NCI-H1417 treated with DMSO at 0.1 percent for 48 hours (cell line): ENCODE measurements at places on chromosomes 13 and 19.

DNA sequence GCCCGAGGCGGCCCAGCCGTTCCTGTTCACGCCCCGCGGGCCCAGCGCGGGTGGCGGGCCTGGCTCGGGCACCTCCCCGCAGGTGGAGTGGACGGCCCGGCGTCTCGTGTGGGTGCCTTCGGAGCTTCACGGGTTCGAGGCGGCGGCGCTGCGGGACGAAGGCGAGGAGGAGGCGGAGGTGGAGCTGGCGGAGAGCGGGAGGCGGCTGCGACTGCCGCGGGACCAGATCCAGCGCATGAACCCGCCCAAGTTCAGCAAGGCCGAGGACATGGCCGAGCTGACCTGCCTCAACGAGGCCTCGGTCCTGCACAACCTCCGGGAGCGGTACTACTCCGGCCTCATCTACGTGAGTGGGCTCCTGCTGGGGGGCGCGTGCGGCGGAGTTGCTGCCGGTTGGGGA is 7.0 kb downstream of the MYH14 start:
- DNase-seq, result no peak

- no peak for DNase-seq
Measured at GRCh38 chr19:50036908-50037307, 11.1 kb downstream of the ZNF473 start.

GRCh38 chr19:42568006-42568405 is 26.7 kb downstream of the CEACAM8 start:
- no peak for DNase-seq

DNA sequence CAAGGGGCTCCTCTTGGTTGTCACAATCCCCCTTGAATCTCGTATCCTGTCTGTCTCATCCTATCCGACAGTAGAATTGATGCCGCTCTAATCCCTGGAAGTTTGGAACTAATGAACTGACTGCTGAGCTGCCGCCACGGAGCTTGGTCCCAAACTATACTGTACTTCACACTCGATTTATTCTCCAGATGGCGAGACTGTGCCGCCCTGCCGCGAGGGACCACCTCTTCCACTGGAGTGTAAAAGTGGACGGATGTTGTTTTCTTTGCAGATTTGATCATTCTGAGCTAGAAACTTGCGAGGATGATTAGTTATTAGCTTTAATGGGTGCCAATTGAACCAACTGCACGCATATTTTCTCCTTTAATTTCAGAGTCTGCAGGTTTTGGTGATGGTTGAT is 117.2 kb downstream of the ZIC5 start:
- DNase-seq, result no peak

DNA sequence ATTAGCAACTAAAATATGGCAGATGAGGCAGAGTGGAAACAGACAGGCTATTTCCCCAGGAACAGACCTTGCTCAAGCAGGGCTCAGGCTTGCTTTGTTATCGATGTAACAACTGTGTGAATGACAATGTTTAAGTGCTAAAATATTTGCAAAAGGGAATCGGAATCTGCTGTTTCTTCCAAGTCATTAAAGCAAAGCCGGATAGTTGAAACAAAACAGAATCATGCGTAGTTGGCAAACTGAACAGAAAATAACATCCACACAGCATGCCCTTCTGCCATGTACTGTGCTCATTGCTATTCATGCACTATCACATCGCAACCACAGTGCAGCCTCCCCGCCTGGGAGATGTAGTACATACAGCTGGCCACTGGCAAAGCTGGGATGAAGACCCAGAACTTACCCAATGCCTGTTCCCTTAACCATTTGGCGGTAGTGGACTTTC is 799.1 kb downstream of the DIAPH3 start:
- no peak for DNase-seq

DNA sequence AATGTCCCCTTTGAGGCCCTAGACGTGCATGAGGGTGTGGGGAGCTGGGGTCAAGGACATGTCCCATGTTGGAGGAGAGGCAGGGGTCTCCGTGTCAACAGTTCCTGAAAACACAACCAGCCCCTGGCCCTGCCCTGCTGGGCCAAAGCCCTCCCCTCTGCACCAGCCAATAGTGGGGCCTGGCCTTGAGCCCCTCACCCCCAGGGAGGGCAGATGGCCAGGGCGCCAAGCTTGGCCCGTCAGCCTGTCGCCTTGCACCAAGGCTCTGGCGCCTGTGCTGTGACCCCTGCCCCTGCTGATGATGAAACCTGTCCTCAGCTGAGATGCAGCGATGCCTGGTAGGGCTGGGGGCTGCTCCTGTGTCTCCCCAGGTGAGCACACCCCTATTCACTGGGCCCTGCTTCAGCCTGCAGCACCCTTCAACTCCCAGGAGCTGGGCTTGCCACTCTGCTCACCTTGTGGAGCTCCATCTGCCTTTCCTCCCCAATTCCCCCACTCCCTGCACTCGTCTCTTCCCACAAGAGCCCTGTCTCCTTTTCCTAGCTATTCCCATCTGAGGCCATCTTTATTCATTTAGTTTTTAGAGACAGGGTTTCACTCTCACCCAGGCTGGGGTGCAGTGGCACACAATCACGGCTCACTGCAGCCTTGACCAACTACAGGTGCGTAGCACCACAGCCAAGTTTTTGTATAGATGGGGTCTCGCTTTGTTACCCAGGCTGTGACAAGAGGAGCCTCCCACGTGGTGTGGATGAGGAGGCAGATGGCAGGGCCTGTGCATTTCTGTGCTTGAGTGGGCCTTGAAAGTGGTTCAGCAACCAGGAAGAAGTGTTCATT is 2.1 kb upstream of the HAMP start:
- no peak for DNase-seq

DNA sequence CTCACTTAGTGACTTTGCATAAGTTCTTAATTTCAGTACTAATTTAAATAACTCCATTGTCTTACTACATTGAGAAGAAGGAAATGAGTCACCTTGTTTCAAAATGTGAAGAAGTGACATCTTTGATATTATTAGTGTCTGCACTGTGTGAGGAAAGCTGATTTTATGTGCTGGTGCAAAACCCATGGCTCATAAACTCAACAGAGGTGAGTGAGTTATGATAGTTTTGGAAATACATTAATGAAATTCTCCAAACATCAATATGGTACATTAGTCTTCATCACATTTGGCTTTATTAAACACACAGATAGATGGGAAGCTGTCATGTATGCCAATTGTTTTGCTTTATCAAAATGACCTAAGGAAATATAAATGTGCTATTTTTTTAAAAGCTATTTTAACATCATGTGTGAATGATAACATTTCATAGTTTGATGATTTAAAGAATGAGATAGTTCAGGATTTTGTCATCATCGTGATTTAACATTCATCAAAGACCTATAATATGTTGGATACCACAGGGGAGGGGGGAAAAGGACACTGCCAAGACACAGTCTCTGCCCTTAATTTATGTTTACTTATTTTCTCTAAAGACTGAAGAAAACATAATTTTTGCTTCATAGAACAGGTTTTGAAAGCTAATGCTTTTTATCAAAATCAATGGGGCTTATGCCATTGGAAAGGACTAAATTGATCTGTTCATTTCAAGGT is 902.3 kb upstream of the SLITRK1 start:
- no peak for DNase-seq

DNA sequence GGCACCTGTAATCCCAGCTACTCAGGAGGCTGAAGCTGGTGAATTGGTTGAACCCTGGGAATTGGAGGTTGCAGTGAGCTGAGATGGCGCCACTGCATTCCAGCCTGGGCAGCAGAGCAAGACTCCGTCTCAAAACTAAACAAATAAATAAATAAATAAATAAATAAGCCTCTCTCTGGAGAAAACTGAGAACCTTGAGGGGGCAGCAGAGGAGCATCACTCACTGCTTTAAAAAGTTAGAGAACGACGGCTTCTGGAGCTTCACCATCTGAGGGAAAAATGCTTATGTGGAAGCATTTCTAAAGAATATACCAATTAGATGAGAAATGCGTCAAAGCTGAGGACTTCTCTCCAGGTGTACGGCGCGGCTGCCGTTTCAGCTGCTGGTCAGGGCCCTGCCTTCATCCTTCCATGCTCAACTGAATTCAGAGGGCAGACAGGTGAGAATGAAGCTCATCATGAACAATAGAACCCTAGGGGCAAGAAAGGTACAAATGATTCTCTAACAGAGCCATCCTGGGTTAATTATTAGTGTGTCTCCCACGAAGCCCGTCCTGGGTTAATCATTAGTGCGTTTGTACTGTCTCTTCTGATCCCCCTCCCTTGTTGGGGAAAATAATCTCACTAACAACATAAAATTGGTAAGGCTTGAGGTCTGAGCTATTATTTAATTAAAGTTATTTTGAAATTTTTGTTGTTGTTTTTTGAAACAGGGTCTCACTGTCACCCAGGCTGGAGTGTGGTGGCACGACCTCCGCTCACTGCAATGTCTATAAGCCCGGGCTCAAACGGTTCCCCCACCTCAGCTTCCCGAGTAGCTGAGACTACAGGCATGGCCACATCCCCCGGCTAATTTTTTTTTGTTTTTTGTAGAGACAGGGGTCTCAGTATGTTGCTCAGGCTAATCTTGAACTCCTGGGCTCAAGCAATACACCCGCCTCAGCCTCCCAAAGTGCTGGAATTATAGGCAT is 80.1 kb downstream of the IPO5 start:
- no peak for DNase-seq

DNA sequence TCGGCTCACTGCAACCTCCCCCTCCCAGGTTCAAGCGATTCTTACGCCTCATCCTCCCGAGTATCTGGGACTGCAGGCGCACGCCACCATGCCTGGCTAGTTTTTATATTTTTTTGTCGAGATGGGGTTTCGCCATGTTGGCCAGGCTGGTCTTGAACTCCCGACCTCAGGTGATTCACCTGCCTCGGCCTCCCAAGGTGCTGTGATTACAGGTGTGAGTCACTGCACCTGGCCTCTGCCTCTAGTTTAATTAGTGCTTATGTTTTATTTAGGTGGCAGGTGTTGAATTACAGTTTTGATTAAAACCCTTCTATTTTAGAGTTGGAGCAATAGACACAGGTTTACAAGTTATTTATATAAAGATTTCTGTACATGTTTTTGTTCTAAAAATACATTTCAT is 42.8 kb downstream of the ATP11A start:
- DNase-seq, result peak; percentile 95

DNA sequence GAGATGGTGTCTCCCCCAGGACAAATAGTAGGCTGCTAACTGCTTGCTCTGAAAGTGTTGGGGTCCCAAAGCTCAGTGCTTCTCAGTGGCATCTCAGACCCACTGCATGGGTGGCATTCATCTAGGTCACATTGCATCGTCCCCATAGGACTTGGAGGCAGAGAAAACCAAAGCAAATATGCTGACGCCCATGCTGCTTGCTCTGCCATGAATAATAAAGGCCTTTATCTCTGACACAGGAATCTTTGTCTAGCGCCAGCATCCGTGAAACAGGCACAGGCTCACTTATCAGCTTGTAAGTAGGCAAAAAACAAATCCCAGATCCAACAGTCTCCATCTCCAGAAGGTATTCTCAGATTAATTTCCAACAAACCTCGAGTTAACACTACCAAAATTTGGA is 18.9 kb upstream of the IPO5 start:
- DNase-seq, result no peak

- DNase-seq, result peak; percentile 28
Measured at GRCh38 chr13:34967851-34968562, 25.9 kb downstream of the NBEA start.

GRCh38 chr13:64234255-64234654 is 2818.6 kb upstream of the PCDH20 start:
- DNase-seq, result no peak

DNA sequence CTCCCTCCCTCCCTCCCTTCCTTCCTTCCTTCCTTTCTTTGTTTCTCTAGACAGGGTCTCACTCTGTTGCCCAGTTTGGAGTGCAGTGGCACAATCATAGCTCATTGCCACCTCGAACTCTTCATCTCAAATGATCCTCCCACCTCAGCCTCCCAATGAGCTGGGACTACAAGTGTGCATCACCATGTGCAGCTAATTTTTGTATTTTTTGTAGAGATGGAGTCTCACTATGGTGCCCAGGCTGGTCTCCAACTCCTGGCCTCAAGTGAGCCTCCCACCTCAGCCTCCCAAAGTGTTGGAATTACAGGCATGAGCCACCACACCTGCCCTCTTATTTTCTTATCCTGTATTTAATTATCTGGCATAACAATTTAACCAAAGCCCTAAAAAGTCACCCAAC is 4.4 kb downstream of the UPK1A start:
- no peak for DNase-seq

GRCh38 chr13:80010286-80010831 is 330.6 kb downstream of the SPRY2 start:
- no peak for DNase-seq
